Neural crest cell (in vitro differentiated cells): ENCODE measurements at places on chromosomes 6 and 20.

DNA sequence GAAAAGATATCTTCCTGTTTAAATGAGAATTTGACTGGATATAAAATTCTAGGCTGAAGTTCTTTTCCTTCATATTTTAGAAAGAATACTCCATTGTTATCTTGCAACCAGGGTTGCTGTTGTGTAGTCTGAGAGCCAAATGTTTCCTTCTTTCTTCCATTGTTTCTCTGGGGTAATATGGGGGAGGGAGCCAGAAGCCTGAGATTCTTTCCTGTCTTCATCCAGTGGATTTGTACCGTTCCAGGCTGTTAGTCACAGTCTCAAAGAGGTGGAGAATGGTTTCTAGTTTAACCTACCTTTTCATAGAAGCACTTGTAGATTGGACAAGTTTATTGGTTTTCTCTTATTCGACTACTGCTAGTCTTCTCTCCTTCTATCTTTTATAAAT, 6.1 kb upstream of the ULBP3 start:
- DNase-seq, result no peak

DNA sequence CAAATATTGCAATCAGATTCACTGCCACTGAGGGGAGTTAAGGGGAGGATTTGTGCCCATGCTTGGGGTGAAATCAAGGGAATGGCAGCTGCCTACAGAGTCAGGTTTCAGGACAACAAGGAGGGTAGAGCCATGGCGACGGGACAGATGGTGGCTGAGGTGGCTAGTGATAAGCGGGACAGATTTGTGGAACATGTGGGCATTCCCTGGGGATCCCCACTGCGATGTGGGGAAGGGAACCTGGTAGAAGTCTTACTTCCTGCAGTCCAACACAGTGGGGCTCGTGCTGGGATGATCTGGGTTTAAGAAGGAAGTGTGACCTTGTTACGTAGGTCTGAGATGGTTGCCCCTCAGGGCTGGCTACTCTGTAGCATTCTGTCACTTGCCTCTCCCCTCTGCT, 292.0 kb upstream of the JARID2 start:
- no peak for DNase-seq

GRCh38 chr6:54286141-54286540, 22.1 kb upstream of the TINAG start:
- DNase-seq, result no peak

DNA sequence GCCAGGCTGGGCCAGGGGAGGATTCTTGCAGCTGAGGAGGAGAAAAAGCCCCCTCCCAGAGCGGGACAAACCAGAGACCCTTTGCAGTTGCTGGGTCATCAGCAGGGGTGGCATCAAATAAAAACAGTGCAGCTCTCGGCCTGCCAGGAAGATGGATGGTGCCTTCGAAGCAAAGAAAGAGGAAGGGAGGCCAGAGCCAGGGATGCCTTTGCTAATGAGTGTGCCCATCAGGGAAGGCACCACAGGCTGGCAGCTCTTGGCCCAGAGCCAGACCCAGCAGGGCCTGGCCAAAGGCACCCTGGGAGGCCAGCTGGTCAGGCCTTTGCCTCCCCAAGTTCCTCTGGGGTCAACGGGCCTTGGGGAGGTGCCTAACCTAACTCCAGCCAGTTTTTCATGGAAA, 26.3 kb upstream of the ZNF318 start:
- no peak for DNase-seq

- DNase-seq, result no peak
Observed at GRCh38 chr20:19944772-19945459, 72.2 kb upstream of the NAA20 start.

DNA sequence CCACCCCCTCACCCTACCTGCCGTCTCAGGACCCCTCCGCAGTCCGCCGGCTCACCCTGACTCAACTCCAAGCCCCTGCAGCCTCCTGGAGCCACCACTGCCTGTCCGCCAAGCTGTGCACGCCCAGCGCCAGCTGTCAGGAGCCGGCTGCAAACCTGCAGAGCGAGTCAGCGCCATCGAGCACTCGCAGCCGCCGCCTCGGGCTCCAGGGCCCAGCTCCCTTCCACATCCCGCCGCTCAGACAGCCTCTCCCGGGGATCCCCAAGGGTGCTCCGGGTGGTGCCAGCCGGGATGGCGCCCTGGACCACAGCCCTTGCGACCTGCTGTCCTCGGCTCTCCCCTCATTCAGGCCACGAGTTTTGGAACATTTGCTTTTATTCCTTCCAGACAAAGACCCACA, 4.3 kb downstream of the TNNC2 start:
- DNase-seq, result no peak

DNA sequence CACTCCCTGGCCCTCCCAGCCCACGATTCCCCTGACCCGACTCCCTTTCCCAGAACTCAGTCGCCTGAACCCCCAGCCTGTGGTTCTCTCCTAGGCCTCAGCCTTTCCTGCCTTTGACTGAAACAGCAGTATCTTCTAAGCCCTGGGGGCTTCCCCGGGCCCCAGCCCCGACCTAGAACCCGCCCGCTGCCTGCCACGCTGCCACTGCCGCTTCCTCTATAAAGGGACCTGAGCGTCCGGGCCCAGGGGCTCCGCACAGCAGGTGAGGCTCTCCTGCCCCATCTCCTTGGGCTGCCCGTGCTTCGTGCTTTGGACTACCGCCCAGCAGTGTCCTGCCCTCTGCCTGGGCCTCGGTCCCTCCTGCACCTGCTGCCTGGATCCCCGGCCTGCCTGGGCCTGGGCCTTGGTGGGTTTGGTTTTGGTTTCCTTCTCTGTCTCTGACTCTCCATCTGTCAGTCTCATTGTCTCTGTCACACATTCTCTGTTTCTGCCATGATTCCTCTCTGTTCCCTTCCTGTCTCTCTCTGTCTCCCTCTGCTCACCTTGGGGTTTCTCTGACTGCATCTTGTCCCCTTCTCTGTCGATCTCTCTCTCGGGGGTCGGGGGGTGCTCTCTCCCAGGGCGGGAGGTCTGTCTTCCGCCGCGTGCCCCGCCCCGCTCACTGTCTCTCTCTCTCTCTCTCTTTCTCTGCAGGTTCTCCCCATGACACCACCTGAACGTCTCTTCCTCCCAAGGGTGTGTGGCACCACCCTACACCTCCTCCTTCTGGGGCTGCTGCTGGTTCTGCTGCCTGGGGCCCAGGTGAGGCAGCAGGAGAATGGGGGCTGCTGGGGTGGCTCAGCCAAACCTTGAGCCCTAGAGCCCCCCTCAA, at the start of gene LTA:
Gene LTA (plus strand): TSS at position 249 of the 871 bp plus-strand sequence. CDS start 454 bp downstream, at position 703.
- no peak for DNase-seq

GRCh38 chr6:149513915-149514314, 29.1 kb upstream of the ZC3H12D start:
- no peak for DNase-seq

GRCh38 chr20:63129991-63130657, 85.8 kb downstream of the YTHDF1 start:
- DNase-seq, result no peak

- DNase-seq, result no peak
Observed at GRCh38 chr20:4613184-4613583, 108.5 kb upstream of the PRND start.

- no peak for DNase-seq
Observed at GRCh38 chr6:56799989-56800388, 154.9 kb upstream of the BEND6 start.

DNA sequence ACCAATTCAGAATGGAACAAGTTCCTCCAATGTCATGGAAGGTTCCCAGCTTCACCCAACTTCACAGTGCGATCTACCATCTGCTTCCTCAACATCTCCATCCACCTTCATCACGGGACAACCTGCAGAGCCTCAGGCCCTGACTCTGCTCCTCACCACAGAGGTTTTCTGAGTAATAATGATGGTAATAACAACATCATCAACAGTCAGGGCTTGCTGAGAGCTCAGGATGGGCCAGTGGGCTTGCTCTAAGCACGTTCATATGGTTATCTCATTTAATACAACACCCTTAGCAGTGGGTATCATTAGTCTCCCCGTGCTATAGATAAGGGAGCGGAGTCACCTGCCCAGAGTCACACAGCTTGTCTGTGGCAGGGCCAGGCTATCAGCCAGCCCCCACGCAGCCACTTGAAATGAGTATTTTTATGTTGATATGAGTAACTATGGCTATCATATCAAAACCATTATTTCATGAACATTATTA, 38.6 kb downstream of the PREX1 start:
- no peak for DNase-seq

DNA sequence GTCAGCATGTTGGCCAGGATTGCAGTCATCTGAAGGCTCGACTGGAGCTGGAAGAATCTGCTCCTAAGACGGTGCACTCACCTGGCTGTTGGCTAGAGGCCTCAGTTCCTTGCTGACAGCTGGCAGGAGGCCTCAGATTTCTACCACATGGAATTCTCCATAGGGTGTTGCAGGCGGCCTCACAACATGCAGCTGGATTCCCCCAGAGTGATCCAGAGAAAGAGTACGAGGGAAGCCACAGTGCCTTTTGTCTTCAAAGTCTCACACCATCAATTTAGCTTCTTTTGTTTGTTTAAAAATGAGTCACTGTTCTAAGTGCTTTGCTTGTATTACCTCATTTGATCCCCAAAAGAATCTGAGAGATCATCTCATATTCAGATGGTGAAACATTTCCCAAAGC, 65.5 kb upstream of the FYN start:
- no peak for DNase-seq

DNA sequence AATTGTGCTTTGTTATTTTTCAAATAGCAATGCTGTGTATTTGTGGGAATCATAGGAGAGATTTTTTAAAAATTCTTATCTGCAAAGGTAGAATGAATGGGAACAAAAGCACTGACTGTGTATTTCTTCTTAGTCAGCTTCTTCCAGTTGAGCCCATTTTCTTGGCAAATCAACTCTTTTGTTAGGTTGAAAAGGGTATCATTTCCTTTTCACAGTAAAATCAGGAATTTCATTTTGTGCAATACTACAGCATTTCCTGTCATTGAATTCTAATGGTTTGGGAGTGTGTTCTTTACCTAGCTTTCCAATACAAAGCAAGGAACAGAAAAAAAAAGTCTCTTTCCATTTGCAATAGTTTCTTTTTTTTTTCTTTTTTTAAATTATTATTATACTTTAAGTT, 19.0 kb upstream of the EXOC2 start:
- no peak for DNase-seq

GRCh38 chr20:17825960-17826843, 126.4 kb downstream of the BANF2 start:
- no peak for DNase-seq

DNA sequence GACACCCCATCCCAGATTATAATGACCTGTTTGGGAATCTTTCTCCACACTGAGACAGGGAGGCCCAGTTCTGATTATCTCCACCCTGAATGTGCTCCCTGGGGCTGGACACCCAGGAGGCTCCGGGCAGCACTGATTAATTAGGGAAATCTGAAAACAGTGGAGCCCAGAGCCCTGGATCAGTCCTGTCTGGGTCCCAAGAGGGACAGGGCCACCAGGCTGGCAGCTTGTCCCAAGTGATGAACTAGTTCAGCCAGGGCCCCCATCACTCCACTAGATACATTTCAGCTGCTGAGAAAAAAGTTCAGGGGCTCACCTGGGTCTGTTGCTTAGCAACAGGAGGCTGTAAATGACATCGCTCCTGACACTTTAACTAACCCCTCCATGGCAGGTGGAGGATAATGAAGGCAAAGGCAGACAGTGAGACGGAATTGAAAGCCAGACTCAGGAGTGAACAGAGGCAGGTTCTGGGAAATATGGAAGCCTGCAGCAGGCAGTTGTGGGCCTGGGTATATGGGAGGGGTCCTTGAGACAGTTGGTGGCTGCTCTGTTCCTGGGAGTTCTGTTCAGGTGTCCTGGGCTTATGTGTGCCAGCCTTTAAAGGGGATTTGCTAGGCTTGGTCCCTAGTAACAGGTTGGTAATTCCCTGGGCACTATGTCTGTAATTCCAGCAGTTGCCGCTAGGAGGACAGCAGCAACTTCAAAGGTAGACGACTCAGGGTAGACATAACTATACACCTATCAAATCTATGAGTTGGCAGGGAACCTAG, 78.3 kb upstream of the CTNNBL1 start:
- peak; percentile 37 for DNase-seq

GRCh38 chr20:61534346-61534745, 282.3 kb downstream of the CDH4 start:
- no peak for DNase-seq

DNA sequence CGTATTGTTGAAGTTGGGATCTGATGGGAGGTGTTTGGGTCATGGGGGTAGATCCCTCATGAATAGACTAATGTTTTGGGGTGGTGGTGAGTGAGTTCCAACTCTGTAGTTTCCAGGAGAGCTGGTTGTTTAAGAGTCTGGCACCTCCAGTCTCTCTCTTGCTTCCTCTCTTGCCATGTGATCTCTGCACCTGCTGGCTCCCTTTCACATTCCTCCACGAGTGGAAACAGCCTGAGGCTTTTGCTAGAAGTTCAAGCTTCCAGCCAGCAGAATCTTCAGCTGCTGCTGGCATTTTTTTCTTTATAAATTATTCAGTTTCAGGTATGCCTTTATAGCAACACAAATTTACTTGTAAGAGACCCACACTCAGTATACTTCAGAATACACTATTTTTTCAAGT, 1021.6 kb downstream of the EYS start:
- no peak for DNase-seq

DNA sequence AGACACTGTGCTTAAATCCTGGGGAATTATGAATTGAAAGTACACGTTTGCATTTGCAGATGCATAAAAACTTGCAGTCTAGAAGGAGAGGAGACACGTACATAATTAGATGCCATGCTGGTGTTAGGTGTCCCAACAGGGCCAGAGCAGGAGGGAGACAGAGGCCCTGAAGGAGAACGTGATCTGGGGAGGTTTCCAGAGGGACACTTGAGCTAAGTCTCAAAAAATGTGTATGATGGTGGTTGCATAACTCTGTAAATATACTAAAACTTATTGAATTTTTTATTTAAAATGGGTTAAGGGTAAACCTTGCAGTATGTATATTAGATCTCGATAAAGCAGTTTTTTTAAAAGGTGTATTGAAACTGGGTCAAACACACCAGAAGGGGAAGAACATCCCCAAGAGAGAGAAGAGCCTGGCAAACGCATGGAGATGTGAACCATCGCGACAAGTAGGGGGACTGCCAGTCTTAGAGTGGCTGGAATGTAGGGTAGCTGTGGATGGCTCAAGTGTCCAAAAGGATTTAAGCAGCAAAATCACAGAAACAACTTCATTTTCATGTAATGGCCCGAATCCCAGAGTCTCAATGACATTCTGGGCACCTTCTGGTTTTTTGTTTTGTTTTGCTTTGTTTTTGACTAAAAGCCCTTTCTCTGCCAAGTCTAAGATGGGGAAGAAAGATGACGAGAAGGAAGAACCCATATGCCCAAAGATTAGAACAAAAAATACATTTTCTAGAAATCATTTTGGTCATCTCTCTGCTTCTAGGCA, 15.3 kb downstream of the TRAF3IP2 start:
- no peak for DNase-seq

- no peak for DNase-seq
Observed at GRCh38 chr6:145727817-145728388, 7.4 kb downstream of the EPM2A start.

DNA sequence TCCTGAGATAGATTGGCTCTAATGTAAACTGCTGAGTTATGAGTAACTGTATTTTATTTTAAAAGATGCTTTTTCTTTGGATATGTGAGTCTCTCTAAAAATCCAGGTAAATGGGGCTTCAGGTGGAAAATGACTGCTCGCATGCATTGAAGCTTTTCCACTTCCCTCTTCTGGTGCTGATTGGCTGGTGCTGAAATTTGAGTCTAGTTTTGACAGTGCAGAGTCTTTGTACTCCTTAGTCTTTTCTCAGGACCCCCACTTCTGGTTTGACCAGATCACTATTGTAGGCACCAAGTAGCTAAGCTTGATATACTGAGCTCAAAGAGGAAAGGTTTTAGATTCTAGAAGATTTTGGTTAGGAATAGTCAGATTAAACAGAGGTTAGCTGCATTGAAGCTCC, 60.7 kb upstream of the TULP4 start:
- DNase-seq, result no peak

GRCh38 chr6:46024124-46024769, 8.6 kb upstream of the CLIC5 start:
- no peak for DNase-seq
